ENCODE measurements at places on chromosomes 4 and X.

DNA sequence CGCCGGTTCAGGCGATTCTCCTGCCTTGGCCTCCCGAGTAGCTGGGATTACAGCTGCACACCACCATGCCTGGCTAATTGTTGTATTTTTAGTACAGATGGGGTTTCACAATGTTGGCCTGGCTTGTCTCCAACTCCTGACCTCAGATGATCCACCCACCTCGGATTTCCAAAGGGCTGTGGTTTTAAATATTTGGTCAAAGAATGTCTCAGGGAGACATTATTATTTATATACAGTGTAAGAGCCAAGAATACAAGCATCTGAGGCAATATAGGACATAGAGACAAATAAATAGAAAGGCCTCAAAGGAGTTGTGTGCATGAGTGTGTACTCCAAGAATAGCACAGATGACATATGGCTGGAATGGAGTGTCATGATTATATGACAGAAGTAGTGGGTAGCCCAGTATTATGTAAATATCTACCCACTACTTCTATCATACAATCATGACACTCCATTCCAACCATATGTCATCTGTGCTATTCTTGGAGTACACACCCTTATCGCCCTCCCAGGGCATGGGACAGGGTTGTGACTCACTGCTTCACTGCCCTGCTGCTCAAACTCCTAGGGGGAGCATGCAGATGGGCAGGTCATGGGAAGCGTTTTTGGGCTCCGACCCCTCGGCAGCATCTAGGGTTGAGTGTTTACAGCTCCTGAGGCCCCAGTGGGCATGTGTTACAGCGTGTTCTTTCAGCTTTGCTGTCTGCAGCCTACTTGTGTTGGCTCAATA lies 1649.8 kb upstream of the PCDH10 start:
- H3K36me3 ChIP-seq = no peaks in the 10 kb centered on the region
- H3K27ac ChIP-seq = no peak overlapping the region
- no peak for DNase-seq
- no peak overlapping the region for H3K4me3 ChIP-seq
- H3K27me3 ChIP-seq = no peaks in the 10 kb centered on the region
- H3K4me1 ChIP-seq = no peaks in the 10 kb centered on the region

DNA sequence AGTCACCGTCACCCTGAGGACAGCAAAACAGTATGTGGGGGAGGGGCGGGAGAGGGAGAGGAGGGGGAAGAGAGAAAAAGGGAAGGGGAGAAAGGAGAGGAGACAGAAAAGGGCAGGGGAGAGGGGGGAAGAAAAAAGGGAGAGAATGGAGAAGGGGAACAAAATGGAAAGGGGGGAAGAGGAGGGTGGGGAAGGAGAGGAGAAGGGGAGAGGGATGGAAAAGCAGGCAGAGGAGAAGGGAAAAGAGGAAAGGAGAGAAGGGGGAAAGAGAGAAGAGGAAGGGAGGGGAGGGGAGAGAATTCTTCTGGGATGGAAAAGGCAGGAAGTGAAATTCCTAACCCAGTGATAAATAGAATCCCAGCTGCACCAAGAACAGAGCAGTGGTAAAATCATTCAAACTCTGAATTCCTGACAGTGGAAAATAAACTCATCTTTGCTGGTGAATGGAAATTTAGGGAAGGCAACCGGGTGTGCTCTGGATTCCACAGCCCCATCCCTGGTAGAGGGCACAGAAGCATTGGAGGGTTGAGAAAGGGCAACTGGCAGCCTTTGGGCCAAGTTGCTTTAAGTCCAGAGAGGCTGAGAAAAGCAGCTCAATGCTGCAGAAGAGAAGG lies 244.2 kb downstream of the BCOR start:
- H3K4me1 ChIP-seq = peaks cover 9% of the 10 kb centered on the region
- H3K27ac ChIP-seq = no peak overlapping the region

DNA sequence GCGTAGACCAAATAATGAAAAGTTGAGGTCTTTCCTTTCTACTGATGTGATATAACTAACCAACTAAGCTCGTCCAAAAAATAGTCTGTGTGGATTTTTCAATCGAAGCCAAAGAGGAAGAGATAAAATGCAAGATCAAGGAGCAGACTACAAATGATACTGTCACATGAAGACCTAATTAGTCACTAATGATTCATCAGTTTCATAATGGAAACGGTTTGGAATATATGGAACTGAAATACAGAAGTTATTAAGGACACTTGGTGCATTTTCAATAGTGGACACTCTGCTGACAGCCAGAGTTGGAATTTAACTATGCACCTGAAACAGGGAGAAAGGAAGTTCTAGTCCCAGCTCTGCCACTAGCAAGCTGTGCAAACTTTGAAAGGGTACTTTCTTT lies 119.8 kb downstream of the GUCY2F start:
- no peaks in the 10 kb centered on the region for H3K4me1 ChIP-seq
- no peaks in the 10 kb centered on the region for H3K27me3 ChIP-seq
- no peak for DNase-seq
- H3K36me3 ChIP-seq = no peaks in the 10 kb centered on the region
- H3K27ac ChIP-seq = no peak overlapping the region

DNA sequence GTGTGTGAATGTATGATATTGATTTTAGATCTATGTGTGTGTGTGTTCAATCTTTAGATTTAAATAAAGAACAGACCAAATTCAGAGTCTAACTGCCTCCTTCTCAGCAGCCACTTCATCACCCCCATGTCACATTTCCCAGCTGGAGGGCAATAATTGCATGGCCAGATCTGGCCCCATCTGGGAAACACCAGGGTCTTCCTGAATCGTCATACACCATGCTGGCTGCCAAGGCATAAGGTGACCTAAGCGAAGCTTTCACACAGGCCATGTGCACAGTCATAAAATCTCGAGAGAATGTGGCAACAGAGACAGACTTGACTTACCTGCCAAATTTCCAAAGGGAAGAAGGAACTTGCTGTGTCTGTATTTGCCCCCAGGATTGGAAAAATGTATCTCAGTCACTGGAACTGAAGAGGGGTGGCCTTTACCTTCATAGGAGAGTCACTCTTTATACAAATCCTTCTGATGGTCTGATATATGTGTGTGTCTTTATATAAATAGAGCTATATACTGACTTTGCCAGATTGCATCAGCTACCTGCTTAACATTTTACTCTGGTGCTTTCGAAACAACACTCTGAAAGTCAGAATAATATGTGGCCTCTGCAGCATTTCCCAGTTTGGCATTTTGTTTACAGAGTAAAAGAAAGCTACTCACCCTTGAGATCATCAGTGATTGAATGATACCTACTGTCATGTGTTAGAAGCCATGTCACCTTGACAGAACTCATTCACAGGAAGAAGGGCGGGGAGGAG lies at the start of gene PLAC1:
Gene PLAC1, minus strand, starts transcription at position 470 of the 758 bp plus-strand sequence. CDS start 91,789 bp downstream, outside the sequence.
- H3K27ac ChIP-seq = no peak within 1 kb of the TSS
- DNase-seq = no peak
- H3K4me1 ChIP-seq = no peaks in the 10 kb centered on the region

DNA sequence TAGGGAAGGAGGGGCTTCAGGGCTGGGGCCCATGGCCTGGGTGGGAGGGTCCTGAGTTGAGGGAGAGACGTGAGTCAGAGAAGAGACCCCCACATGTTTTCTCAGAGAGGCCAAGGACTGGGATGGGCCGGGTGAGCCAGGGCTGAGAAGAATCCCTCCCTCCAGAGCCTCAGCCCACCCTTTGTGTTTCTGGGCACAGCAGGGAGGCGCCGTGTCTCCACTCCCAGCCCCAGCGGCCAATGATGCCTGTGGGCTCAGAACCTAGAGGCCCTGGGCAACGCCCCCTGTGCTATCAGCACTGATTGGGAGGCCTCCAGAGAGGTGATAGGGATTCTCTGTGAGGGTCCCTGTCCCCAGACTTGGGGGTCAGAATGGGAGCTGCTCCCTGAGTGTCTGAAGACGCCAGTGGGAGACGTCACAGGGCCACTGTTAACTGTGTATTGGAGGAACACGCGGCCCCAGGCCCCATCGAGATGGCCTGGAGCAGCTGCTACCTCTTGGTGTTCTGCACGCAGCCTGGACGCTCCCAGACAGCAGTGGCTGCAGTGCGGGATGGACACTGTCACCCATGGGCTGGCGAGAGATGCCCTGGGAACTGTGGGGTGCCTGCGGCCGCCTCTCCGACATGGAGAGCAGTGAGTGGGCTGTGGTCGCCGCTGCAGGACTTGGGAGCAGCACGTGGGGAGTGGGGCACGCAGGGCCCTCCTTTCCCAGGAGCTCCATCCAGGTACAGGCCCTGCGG lies 8.5 kb downstream of the FGFRL1 start:
- H3K27ac ChIP-seq = no peak overlapping the region
- H3K4me3 ChIP-seq = no peak overlapping the region
- H3K36me3 ChIP-seq = no peaks in the 10 kb centered on the region
- no peaks in the 10 kb centered on the region for H3K4me1 ChIP-seq
- H3K27me3 ChIP-seq = peaks cover 8% of the 10 kb centered on the region

GRCh38 chrX:72126048-72126415 lies 5.7 kb downstream of the RTL5 start:
- peaks cover 57% of the 10 kb centered on the region for H3K4me1 ChIP-seq
- peaks cover 8% of the 10 kb centered on the region for H3K27me3 ChIP-seq
- H3K36me3 ChIP-seq = no peaks in the 10 kb centered on the region
- H3K4me3 ChIP-seq = no peak overlapping the region
- no peak overlapping the region for H3K27ac ChIP-seq
- DNase-seq = no peak

DNA sequence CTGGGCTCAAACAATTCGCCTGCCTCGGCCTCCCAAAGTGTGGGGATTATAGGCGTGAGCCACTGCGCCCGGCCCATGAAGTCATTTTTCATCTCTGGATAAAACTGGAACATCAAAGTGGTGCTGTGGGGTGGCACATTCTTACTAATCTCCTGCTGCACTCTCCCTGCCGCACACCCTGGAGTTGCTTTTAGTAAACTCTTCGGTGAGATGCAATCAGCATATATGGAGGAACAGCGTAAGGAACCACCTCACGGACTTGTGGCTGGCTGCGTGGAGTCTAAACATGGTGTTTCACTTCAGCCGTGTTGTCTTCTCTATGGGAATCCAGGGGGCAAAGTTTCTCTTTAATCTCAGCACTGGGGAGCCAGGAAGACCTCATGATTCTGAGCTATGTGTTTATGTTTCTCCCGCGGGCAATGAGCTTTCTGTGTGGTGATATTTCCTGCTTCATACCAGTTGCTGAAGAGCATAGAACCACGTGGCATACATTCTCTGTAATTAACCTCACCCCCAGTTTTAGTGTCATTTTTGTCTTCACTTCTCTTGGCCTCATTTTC lies 2.1 kb upstream of the RHOH start:
- peak; percentile 61 for DNase-seq
- H3K27ac ChIP-seq = peak overlapping the region; percentile 89
- H3K4me1 ChIP-seq = peaks cover 17% of the 10 kb centered on the region
- H3K27me3 ChIP-seq = no peaks in the 10 kb centered on the region

DNA sequence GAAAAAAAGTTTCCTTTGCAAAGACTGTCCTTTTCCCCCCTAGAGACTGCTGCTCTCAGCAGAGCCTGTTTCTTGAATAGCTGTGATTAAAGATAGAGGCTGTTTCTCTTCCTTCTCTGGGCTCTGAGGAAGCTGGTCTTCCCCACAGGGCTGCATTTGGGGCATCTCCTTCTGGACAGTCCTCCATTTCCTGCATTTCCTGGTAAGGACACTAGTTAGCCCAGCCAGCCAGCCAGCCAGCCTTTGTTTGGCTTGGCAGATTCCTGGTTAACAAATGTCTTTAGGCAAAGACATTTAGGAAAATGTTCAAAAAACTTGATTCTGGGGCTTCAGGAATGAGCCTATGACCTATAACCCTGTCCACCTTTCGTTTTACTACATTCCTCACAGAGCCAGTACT lies 34.0 kb upstream of the PLAC1 start:
- no peaks in the 10 kb centered on the region for H3K36me3 ChIP-seq
- H3K4me3 ChIP-seq = no peak overlapping the region
- no peaks in the 10 kb centered on the region for H3K4me1 ChIP-seq
- H3K27me3 ChIP-seq = no peaks in the 10 kb centered on the region

- no peak overlapping the region for H3K4me3 ChIP-seq
- DNase-seq = no peak
- H3K4me1 ChIP-seq = no peaks in the 10 kb centered on the region
- H3K27me3 ChIP-seq = no peaks in the 10 kb centered on the region
- no peak overlapping the region for H3K27ac ChIP-seq
- no peaks in the 10 kb centered on the region for H3K36me3 ChIP-seq
These were observed 30.5 kb downstream of the RUFY3 start for GRCh38 chr4:70752236-70752635.

GRCh38 chr4:17788956-17789355 lies 7.5 kb upstream of the FAM184B start:
- H3K36me3 ChIP-seq = no peaks in the 10 kb centered on the region
- no peak overlapping the region for H3K27ac ChIP-seq
- DNase-seq = no peak
- no peaks in the 10 kb centered on the region for H3K27me3 ChIP-seq
- no peak overlapping the region for H3K4me3 ChIP-seq
